ENCODE measurements at places on chromosomes 2 and 18.

GRCh38 chr2:70192516-70192915, 1.7 kb upstream of the C2orf42 start:
- no peak for DNase-seq

DNA sequence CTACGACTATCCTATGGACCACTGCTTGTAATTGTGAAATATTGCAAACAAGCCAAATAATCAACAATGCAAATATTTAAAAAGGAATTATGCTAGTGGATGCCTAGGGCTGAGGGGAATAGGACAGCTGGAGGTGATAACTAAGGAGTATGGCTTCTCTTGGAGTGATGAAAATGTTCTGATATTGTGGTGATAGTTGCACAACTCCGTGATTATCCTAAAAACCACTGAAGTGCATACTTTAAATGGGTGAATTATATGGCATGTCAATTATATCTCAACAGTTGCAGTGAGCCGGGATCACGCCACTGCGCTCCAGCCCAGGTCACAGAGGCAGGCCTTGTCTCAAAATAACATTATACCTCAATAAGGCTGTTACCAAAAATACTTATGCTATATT, 125.1 kb upstream of the SH3BP4 start:
- DNase-seq: no peak

GRCh38 chr2:53867773-53868172, 8.0 kb upstream of the GPR75 start:
- no peak for DNase-seq

DNA sequence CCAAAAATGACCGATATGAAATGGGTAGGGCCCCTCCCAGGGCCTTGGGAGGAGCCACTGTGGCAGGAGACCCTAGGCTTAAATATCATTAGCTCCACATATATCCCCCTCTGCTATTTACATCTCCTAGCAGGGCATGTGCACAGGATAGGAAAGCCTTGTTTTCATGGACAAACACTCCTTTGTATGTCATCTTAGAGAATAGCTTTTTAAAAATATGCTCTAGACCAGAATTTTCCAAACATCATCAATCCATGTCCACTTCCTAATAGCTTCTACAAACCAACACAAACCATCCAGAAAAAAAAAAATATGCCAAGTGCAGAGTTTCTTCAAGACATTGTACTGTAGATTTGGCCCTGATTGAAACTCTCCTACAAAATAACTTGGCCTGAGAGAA, 10.8 kb downstream of the DAPL1 start:
- no peak for DNase-seq

DNA sequence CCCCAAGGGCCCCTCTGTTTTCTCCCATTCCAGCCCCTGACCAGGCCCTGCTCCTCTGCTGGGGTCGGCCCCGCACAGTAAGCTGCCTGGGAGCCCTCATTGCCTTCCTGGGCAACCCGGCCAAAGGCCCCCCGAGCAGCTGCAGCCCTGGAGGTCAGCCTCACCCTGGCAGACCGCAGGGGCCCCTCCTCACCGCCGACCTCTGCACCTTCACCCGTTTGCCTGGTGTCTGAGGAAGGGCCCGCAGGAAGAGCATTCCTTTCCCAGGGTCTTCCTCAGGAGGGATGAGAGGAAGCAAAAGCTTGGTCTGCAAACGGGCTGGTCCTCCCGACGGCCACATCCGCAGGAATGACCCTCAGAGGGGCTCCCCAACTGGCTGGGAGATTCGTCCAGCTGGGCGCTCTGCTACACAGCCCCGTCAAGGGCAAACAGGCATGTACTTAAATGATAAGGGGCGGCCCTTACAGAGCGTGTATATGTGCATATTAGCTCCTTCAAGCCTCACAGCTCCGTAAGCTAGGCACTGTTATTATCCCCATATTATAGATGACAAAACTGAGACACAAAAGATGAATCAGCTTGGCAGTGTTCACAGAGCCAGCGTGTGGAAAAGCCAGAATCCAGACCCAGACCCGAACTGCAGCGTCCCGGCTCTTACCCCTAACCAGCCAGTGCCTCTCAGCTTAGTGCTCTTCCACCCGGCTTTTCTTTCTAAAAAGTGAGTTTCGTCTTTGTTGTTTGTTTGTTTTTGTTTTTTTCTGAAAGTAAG, 52.8 kb downstream of the SLC4A1AP start:
- no peak for DNase-seq

GRCh38 chr2:60583604-60584003, 30.1 kb upstream of the BCL11A start:
- no peak for DNase-seq

DNA sequence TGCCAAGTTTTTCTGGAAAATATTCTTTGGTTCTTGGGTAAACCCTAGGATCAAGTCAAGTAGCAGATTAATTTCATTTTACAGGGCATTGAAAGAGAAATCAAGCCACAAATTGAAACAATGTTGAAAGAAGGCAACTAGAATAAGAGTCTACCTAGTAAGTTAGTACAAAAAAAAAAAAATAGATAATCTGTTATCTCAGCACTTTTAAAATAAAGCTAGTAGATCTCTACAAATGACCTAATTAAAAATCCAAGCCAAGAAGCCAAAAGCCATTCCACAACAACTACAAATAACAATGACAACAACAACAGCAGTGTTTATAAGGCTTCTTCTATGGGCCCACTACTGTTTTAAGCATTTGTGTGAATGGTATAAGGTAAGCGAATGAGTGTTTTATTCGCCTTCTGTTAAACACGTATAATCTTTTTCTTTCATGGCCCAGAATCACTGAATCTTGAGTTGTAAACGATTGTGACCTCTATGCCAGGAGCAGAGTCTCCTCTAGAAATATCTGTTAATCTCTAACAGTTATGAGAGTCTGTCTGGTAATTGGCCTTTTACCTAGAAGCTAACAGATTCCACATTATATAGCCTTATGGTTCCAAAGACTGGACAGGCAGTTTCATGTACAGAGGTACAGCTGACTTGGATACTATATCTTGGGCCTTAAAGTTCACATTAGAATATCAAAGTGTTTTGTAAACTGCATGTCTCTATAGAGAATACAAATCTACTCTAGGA, 28.6 kb upstream of the CUL3 start:
- no peak for DNase-seq

- no peak for DNase-seq
Observed at GRCh38 chr2:128501006-128501690, 182.5 kb upstream of the HS6ST1 start.

DNA sequence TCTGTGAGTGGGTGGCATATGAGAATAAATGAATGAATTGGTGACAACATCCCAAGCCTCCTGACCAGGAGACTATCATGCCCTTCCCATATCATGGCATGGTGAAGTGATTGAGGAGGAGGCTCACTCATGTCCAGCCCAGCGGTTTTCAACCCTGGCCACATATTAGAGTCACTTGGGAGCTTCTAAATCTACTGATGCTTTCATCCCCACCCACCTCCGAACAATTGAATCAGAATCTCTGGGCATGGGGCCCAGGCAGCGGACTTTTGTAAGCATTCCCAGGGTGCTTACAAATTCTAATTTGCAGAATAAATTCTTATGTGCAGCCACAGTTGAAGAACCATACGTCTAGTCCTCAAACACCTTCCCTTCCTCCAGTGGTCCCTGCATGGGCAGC, 81.7 kb upstream of the SEC11C start:
- no peak for DNase-seq

DNA sequence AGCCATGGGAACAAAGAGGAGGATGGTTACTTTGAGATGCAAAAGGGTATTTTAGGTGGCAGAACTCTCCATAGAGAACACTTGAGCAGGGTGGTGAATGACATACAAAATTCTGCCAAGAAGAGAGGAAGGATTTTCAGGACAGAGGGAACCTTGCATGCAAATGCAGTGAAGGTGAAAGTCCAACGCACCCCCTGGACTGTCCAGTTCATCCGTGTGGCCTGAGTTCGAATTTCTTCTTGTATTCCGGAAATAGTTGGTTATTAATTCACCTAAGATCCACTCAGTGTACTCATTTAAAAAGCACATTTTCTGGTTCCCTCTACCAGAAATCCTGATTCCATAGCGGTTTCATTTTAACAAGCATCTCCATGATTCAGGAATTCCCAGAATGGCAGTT, 5.5 kb downstream of the AOX1 start:
- no peak for DNase-seq

DNA sequence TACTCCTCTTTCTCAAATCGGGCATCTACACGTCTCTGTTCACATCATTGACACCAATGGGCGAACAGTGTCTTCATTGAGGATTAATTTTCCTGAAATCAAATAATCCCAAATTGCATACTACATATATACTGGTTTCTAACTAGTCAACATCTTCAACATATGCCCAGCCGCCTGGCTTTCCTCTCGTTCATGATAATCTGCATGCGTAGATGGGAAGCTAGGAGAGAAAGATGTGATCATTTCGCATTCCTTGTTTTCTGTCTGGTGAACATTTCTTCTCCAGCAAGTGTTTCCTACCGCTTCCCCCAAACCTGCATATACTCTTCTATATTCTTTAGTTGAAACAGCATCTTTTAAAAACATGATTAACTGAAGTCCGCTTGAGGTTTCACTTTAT, 7.4 kb downstream of the TWIST2 start:
- no peak for DNase-seq

GRCh38 chr2:37795938-37796337, 124.5 kb upstream of the CDC42EP3 start:
- DNase-seq: no peak

DNA sequence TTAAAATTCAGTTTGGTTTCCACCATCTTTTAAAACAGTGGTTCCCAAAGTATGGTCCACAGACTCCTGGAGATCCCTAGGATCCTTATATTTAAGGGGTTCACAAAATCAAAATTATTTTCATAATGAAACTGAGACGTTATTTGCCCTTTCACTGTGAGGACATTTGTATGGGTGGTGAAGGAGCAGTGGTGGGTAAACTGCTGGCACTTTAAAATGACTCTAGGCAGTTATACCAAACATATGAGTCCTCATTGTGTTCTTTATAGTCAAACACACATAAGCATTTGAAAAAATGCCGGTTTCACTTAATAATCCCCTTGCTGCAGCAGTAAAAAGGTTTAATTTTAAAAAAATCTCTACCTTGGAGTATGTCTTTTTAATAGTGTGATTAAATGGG, 7.2 kb downstream of the SMAD4 start:
- DNase-seq: no peak

GRCh38 chr2:235141411-235142128, 189.8 kb downstream of the SH3BP4 start:
- no peak for DNase-seq

DNA sequence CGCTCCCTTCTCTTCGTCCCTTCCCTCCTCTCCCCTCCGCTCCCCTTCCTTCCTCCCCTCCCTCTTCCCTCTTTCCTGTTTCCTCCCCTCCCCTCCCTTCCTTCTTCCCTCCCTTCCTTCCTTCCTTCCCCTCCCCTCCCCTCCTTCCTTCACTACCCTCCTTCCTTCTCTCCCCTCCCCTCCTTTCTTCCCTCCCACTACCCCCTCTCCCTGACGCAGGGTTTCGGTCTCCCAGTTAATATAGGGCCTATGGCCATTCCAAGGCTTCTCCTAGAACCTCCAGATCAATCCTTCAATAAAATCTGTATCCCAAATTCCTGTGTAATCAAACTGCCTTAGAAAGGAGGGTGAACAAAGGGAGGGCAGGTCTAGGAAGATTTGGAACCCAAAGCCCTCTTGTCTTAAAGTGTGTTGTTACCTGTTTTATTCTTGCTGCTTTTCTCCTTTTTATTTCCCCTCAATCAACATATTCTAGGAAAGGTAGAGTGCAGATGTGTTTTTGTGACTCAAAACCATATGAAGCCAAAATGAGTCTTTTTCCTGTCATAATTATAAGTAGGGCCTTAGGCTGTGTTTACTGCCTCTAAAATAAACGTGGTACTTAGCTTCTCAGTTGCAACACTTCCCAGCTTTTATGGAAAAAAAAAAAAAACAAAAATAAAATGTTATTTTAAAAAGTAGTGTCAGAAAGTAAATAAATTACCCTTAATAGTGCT, 53.7 kb downstream of the GPD2 start:
- no peak for DNase-seq

DNA sequence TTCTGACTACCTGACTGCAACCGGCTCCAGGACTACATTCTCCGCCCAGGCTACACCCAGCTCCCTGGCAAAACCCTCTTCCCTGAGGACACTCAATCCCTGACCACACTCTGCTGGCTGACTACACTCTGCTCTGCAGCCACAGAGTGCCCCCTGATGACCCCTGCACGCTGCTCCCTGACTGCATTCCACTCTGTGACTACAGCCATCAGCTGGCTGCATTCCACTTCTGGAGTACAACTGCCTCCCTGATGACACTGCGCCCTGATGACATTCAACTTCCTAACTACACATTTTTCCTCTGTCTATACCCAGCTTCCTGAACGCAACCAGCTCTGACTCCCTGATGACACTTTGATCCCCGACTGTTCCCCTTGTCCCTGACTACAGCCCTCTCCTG, 71.3 kb upstream of the NRXN1 start:
- no peak for DNase-seq

GRCh38 chr2:200095436-200095835, 140.1 kb downstream of the MAIP1 start:
- DNase-seq: no peak

GRCh38 chr2:120590841-120591240, 144.8 kb upstream of the GLI2 start:
- no peak for DNase-seq

DNA sequence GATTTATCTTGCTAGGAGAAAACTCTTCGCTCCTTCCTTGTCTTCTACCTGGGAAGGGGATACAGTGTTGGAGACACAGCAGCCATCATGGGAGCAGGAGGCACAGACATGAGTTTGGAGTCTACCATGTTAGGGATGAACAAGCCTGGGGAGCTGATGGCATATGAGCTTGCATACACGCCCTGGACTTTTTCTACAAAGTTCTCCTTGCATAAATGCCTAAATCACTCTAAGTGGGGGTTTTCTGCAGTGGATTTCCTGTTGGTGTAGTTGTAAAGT, 3.6 kb upstream of the HS1BP3 start:
- no peak for DNase-seq

DNA sequence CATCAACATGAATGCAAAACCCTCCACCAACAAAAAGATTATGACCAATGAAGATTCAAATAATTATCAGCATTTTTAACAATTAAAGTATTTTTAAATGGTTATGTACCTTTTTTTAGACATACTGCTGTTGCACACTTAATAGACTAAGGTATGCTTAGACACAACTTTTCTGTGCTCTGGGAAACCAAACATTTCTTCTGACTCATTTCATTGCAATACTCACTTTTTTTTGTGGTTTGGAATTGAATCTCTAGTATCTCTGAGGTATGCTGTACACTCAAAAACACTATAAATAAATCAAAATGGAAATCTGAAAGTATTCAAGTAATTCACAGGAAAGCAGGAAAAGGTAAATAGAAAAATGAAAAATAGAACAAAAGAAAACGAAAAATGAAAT, 247.9 kb upstream of the POU3F3 start:
- no peak for DNase-seq

DNA sequence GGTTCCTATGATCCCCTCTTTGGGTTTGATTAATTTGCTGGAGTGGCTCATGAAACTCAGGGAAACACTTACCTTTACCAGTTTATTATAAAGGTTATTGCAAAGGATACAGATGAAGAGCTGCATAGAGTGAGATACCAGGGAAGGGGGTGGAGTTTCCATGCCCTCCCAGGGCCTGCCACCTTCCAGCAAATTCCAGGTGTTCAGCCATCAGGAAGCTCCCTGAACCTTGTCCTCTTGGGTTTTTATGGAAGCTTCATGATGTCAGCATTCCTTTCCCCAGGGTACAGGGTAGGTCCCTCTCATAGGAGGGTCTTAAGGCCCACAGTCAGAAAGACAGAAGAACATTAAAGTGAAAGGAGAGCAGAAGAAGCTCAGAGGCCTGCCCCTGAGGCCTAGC, 123.9 kb upstream of the DCC start:
- no peak for DNase-seq

Data from CD4-positive, alpha-beta T cell (primary cell).